A549 treated with RU486 at 1 μM for 4 hours (cell line): ENCODE measurements at places on chromosomes 16 and 17. TPM values are rescaled to one million over a fixed set of nuclear protein-coding genes. Genes with fewer than 3 reads are reported as not detected.

The GP1BA gene
- not detected in 5 replicates for total RNA-seq

The PPP1R27 gene
- 0.27 to 0.61 TPM (median 0.32 TPM) in 3 of 5 replicates, not detected in the others for total RNA-seq

The SOCS1 gene
- total RNA-seq, result 0.70 to 2.3 TPM (median 1.7 TPM) in 5 replicates

The SLC47A1 gene
- 22.6 to 26.0 TPM (median 22.8 TPM) in 5 replicates for total RNA-seq

The BCAR1 gene
- 58.6 to 101 TPM (median 86.6 TPM) in 5 replicates for total RNA-seq

The USP6 gene
- 0.02 to 0.05 TPM (median 0.03 TPM) in 3 of 5 replicates, not detected in the others for total RNA-seq

The ATP1B2 gene
- total RNA-seq, result 0.13 to 0.42 TPM (median 0.27 TPM) in 5 replicates

The INCA1 gene
- total RNA-seq, result 1.4 to 3.1 TPM (median 1.6 TPM) in 5 replicates

The RNF43 gene
- total RNA-seq, result 0.10 to 0.47 TPM (median 0.32 TPM) in 5 replicates

The DNAAF8 gene
- 0.91 to 2.0 TPM (median 1.6 TPM) in 5 replicates for total RNA-seq

The AANAT gene
- total RNA-seq, result 0.38 to 0.74 TPM (median 0.57 TPM) in 4 of 5 replicates, not detected in the other

The TBC1D26 gene
- total RNA-seq, result 0.15 TPM in 1 of 5 replicates, not detected in the others

The C16orf54 gene
- total RNA-seq, result not detected in 5 replicates

The DHX58 gene
- 0.31 to 0.62 TPM (median 0.50 TPM) in 5 replicates for total RNA-seq

The CLEC18B gene
- total RNA-seq, result 0.09 to 0.31 TPM (median 0.11 TPM) in 5 replicates

The MYADML2 gene
- total RNA-seq, result not detected in 5 replicates

The IL21R gene
- not detected in 5 replicates for total RNA-seq

The OSBPL7 gene
- 7.5 to 11.0 TPM (median 9.1 TPM) in 5 replicates for total RNA-seq
